ENCODE measurements at places on chromosomes 1 and 21. TPM values are rescaled to one million over a fixed set of nuclear protein-coding genes. Genes with fewer than 3 reads are reported as not detected.

- peaks cover 25% of the 10 kb centered on the region for H3K27me3 ChIP-seq
- no peaks in the 10 kb centered on the region for H3K36me3 ChIP-seq
- no peak overlapping the region for H3K4me3 ChIP-seq
- DNase-seq, result no peak
These were observed 14.1 kb downstream of the NTRK1 start for GRCh38 chr1:156874572-156875340.

The GJC2 gene
- total RNA-seq, result 1.1 TPM

The GRIK1 gene
- total RNA-seq, result not detected

- H3K36me3 ChIP-seq, result no peaks in the 10 kb centered on the region
- DNase-seq, result no peak
- peaks cover 18% of the 10 kb centered on the region for H3K27me3 ChIP-seq
These were observed 3.3 kb downstream of the CLCNKB start for GRCh38 chr1:16046842-16047241.

The TSACC gene
- total RNA-seq, result not detected

DNA sequence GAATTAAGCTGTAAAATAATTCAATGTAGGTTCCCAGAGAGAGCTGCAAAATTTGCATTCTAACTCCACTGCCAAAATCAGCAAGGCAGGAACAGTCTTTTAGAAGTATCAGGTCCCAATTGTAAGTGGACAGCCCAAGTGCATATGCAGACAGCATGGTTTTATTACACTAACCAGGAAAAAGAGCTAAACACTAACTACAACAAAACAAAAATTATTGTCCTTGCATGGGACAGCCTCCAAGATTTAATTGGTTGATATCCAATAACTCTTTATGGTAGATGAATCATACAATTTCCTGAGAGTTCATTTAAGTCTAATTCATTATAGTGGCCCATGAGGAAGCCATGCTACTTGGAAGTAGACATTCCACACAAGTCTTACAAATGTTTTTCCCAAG is 154.3 kb upstream of the ZNF648 start:
- DNase-seq, result no peak
- no peak overlapping the region for H3K27ac ChIP-seq
- peaks cover 5% of the 10 kb centered on the region for H3K36me3 ChIP-seq
- no peak overlapping the region for H3K4me3 ChIP-seq

- no peaks in the 10 kb centered on the region for H3K36me3 ChIP-seq
- H3K27me3 ChIP-seq, result no peaks in the 10 kb centered on the region
- no peaks in the 10 kb centered on the region for H3K4me1 ChIP-seq
- DNase-seq, result no peak
These were observed 147.9 kb downstream of the PTGER3 start for GRCh38 chr1:70899735-70900134.

- DNase-seq, result no peak
- peaks cover under 1% of the 10 kb centered on the region for H3K36me3 ChIP-seq
- no peak overlapping the region for H3K4me3 ChIP-seq
- H3K4me1 ChIP-seq, result no peaks in the 10 kb centered on the region
- H3K27me3 ChIP-seq, result no peaks in the 10 kb centered on the region
These were observed 43.1 kb downstream of the SCP2 start for GRCh38 chr1:52970149-52970548.

The RNF207 gene
- 12.4 TPM for total RNA-seq

GRCh38 chr1:63128556-63128955 is 193.8 kb upstream of the FOXD3 start:
- no peak for DNase-seq
- H3K4me1 ChIP-seq, result peaks cover 7% of the 10 kb centered on the region
- no peaks in the 10 kb centered on the region for H3K36me3 ChIP-seq
- peaks cover 25% of the 10 kb centered on the region for H3K27me3 ChIP-seq
- H3K4me3 ChIP-seq, result no peak overlapping the region

DNA sequence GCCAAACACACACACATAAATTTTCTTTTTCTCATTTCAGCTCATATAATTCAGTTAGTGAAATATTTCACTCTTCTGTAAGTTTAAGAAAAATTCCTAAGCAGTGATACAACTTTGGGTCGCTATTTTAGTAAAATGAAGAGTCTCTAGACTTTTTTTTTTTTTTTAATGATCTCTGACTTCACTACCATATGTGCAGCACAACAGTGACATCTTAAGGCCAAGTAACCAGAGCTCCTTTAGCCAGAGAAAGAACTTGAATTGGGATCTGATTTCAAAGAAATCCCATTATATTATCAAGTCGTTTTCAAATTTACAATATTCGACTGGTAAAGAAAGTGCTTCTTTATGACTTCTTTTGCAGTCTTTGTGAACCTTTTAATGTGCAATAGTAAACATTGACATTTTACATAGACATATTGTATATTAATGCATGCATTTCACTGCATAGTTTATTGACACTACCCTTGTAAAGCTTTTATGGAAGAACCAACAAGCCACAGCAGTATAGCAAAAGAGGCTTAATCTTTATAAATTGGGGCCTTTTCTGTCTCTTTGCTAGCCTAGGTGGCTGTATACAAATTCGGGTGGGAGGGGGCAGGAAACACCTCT is 62.2 kb downstream of the LRRC40 start:
- no peaks in the 10 kb centered on the region for H3K4me1 ChIP-seq
- no peaks in the 10 kb centered on the region for H3K27me3 ChIP-seq
- no peak overlapping the region for H3K4me3 ChIP-seq
- DNase-seq, result no peak

- H3K36me3 ChIP-seq, result no peaks in the 10 kb centered on the region
- no peak overlapping the region for H3K27ac ChIP-seq
- H3K4me1 ChIP-seq, result no peaks in the 10 kb centered on the region
- no peak for DNase-seq
These were observed 9.8 kb upstream of the SLC30A1 start for GRCh38 chr1:211588711-211589110.
